Left renal pelvis (tissue), 4 donors: ENCODE measurements at places on chromosomes 6 and 20.

GRCh38 chr6:91626911-91627310 lies 1040.0 kb upstream of the MAP3K7 start:
- no peak for DNase-seq

- DNase-seq: no peak
Observed at GRCh38 chr20:22905658-22906057, 129.5 kb upstream of the SSTR4 start.

GRCh38 chr20:44020406-44021148 lies 105.9 kb downstream of the TOX2 start:
- DNase-seq: no peak

DNA sequence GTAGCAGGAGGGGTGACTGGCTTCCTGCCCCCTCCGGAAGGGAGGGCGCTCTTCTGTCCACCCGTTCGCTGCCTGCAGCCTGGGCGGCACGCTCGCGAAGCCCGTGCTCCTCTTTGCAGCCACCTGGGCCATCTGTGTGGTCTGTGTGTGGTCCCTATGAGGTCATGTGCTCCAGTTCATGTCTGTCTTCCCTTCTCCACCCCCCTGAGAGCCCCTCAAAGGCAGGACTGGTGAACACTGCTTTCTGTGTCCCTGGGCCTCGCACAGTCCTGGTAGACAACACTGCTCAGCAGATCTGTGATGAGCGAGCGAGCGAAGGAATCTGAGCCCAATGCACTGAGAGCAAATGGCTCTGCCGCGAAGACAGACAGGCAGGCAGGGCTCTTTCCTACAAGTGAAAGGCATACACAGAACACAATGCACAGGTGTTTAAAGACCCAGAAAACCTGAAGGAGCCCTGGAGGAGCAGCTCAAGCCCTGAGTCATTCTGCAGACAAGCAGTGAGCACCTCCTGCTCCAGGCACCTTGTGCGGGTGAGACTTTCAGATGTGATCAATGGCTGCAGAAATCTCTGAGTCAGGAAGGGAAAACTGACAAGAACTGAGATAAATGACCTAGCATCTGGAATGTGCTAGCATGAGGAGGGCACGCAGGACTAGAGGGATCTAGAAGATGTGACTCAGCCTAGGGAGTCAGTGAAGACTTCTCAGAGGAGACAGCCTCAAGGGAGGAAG lies 27.1 kb downstream of the PPP1R3G start:
- no peak for DNase-seq

DNA sequence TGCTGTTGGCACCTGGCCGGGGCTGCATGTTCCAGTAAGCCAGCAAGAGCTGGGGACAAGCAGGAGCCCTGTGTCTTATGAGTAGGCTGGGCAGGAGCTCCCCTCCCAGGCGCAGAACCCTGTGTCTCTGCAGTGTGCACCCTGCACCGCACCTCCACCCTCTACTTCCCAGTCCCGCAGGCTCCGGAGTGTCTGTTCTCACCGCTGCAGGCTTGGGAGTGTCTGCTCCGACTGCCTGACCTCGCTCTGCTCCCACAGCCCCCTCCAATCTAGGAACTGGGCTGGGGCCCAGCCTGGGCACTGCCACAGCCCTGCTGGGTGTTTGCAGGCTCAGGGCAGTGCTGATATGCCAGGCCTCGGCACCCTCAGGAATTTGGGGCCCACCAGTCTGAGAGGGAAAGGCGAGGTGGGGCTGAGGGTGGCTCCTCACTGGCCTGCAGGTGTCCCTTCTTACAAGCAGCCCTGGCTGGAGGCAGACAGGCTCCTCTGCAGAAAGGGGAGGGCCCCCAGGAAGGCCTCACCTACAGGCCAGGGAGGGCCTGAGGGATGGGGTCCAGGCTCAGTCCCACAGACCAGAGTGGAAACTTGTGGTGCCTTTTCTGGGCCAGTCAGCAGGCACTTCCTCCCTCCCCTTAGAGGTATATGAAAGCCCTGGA lies 871.6 kb upstream of the GJE1 start:
- DNase-seq: no peak

DNA sequence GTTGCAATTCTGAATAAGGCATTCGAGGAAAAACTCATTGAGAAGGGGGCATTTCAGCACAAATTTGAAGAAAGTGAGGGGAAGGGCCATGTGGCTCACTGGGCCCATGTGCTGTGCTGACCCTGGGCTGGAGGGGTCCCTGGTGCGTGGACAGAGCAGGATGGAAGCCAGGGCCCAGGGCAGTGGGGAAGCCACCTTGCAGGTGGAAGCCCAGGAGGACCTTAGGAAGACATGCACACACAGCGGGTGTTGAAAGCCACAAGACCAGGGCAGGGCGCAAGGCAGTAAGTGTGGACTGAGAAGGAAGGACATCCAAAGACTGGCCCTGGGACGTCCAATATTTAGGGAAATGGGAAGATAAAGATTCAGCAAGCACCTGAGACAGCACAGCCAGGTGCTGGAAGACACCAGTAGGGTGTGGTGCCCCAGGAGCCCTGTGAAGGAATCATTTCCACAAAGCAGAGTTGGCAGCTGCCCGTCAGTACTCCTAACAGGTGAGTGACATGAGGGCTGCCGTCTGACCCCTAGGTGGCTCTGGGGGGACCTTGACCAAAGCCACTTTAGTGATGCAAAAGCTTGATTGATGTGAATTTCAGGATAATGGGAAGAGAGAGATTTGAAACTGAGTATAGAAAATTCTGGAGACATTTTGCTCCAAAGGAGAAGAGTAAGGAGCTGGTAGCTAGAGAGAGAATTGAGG lies 254.4 kb upstream of the EXOC2 start:
- no peak for DNase-seq

GRCh38 chr20:14712302-14712739 lies 374.9 kb upstream of the FLRT3 start:
- no peak for DNase-seq

- no peak for DNase-seq
Observed at GRCh38 chr20:23974966-23975365, 13.6 kb downstream of the GGTLC1 start.

DNA sequence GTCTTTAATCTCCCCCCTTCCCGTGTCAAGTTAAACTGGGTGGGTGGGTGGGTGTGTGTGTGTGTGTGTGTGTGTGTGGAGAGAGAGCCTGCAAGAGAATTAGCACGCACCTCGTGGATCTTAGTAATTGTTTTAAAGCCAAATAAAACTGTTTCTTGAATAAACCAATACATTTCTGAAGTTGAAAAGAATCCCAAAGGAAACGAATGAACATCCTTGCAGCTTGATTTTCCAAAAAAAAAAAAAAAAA lies 381 bp upstream of the BICRAL start:
- no peak for DNase-seq

DNA sequence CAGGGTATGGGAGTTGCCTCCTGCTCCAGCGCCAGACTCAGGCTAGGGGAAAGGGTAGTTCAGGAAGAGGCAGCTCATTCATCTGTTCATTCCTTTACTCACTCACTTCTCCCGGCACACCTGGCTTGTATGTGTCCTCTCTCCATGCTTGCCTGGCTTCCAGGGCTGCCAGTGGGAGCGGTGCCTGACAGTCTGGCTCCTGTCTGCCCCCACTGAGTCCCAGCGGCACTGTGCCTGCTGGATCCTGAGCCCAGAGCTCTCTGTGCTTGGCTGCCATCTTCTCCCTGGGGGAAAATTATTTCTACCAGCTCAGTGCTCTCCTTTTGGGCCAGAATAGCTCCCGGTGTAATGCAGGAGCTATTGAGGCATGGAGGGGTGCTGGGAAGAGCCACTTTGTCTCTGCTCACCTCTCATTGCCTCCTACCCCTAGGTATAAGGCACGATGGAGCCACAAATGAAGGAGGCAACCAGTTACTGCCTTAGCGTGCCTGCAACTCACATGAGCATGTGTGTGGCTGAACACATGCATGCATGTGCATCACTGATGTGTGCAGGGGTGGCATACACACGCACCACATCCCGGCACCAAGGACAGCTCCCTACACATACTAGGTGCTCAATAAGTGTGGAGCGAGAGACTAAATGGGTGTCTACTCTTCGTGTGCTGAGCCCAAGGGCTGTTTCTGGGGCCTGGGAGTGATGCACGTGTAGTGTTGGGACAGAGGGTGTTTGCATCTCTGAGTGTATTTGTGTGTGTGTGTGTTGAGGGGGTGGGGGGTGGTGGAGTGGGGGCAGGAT lies 46.6 kb downstream of the CDH22 start:
- no peak for DNase-seq

DNA sequence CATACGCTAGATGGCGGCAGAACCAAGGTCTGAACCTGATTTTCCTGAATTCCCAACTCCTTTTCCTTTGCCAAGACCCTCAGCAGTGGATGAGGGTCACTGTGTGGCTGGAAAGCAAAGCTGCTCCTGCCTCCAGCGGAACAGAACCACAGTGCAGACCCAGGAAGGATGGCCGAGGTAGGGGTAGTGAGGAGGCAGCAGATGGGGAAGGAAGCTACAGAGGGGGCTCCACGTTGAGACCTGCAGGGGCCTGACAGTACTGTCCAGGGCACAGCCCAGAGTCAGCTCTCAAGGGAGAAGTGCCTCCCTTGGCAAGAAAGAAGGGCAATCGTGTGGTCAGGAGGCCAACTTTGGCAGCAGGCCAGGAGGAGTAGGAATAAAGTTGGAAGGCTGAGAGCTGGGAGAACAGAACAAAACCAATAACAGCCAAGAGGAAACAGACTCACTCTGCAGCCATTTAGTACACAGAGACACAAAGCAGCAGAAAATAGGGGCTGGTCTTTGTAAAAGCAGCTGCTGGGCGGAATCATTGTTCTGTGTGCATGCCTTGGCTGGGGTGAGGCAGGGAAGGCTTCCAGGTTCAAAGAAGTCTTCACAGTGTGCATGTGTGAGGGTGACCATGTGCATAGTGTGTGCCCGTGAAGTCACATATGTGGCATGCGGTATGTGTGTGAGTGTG lies 3.1 kb downstream of the GABRR2 start:
- peak; percentile 49 for DNase-seq

GRCh38 chr20:49276961-49277785 lies 684 bp downstream of the ZNFX1 start:
- DNase-seq: peak; percentile 12

DNA sequence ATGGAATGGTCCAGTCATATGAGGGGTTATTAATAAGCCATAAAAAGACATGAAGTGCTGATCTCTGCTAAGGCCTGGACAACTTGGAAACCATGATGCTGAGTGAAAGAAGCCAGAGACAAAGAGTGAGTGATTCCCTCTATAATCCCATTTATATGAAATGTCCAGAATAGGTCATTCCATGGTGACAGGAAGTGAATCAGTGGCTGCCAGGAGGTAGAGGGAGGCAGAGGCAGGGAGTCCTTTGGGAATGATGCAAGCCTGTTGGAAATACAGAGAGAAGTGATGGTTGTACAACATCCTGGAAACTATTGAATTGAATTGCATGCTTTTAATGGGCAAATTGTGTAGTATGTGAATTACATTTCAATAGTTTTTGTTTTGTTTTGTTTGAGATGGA lies 26.4 kb downstream of the ANKRD60 start:
- no peak for DNase-seq

DNA sequence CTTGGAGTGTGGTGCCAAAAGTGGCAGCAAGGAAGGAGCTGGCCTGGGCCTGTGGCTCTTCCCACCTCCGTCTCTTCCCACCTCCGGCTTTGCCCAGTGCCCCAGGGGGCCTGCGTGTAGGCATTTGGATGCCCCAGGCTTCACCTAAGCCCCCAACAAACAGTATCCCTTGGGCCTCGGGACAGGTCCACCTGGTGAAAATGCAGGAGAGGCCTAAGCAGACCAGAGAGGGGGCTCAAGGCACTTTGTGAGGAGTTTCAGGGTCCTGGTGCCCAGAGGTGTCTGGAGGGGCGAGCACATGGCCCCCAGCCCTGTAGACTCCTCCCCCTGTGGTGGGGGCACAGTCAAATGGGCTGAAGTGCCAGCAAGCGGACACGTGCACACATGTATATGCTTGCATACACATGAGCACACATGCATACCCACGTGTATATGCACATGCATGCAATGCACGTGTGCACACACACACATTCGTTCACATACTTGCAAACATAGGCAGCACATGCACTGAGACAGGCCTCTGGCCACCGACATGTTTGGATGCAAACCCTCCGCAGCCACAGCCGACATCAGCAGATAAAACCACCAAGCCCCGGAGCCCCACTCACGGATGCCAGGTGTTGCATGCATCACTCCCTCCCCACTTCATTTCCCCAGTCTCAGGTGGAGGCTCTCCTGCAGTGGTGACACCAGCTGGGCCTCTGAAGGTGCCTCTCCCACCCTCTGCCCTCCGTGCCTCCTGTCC lies 124.5 kb downstream of the TAF4 start:
- no peak for DNase-seq

DNA sequence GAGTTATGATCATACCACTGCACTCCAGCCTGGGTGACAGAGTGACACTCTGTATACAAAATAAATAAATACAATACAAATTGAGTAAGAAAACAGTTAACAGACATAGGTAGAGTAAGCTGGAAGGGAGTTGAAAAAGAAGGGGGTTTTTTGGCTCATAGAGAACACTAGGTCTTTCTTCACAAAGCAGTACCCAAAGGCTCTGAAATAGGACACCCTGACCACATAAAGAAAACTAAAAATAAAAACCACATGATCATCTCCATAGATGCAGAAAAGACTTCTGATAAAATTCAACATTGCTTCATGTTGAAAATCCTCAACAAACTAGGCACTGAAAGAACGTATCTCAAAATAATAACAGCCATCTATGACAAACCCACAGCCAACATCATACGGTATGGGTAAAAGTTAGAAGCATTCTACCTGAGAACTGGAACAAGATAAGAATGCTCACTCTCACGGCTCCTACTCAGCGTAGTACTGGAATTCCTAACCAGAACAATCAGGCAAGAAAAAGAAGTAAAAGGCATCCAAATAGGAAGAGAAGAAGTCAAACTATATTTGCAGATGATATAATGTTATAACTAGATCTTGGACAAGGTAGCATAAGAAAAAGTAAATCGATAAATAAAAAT lies 48.6 kb downstream of the TOMM6 start:
- DNase-seq: no peak

- no peak for DNase-seq
Observed at GRCh38 chr6:27753668-27754407, 158.4 kb downstream of the OR2B2 start.
